Activated CD4-positive, alpha-beta memory T cell treated with anti-CD3 and anti-CD28 coated beads, Interleukin-2, amount 10 ng/mL, durations not matched to agents 7 days and 5 days (primary cell): ENCODE measurements at places on chromosomes 3 and 15.

GRCh38 chr3:5754602-5755001 lies 567.1 kb downstream of the EDEM1 start:
- DNase-seq: no peak

DNA sequence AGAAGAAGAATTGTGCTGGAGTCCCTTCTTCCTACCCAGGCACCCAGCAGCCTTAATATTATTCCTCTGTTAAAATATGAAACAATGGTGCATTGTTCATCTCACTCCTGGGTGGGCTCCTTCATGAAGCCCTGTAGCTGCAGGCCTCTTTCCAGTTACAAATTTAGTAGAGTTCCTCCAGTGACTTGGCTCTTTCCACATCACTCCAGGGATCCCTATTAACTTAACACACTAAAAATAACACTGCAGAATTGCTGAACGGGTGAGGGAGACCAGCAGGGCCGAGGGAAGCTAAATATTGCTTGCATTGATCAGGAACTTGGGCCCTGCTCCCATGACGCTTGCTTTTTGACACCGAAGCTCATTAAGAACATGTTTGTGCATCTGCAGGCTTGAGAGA lies 142.3 kb downstream of the PDCD6IP start:
- DNase-seq: no peak

- DNase-seq: no peak
Observed at GRCh38 chr3:157872902-157873301, 233.3 kb downstream of the SHOX2 start.

DNA sequence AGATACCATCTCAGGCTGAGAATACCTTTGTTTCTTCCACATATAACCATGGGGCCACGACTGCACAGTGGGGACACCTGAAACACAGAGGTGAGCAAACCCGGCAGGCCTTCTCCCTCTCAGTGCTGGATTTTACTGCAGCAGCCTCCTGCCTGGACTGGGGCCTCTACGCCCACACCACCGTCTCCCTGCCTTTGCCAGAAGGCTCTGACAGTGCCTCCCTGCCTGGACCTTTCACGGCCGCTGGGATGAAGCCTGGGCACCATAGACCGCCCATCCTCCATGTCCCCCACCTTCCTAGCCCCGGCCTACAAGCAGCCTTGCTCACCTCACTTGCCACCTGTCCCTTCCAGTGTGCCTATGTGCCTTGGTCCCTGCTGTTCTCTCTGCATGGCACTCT lies 214.3 kb downstream of the NFKBIZ start:
- no peak for DNase-seq

- no peak for DNase-seq
Observed at GRCh38 chr3:72081471-72082185, 296.7 kb upstream of the PROK2 start.

- DNase-seq: peak; percentile 44
Observed at GRCh38 chr15:85730001-85730820, 64.5 kb downstream of the KLHL25 start.

DNA sequence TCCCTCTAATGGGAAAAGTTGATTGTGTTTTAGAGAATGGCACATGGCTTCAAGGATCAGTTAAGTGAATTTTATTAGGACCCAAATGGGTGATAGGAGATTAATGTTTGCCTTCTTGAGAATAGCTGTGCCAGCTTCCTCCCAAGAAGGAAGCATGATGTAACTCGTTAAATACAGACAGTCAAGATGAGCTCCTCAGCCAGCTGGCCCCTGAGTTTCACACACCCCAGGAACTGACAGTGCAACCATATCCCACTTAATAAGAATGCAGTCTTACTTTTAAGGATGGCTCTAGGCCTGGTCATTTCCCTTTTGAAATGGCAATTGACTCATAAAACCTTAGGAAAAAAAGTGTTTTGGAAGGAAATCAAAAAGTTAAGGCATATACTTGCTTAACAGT lies 472.8 kb upstream of the KCNMB2 start:
- no peak for DNase-seq

GRCh38 chr3:9244495-9245183 lies 4.8 kb downstream of the SRGAP3 start:
- DNase-seq: no peak

DNA sequence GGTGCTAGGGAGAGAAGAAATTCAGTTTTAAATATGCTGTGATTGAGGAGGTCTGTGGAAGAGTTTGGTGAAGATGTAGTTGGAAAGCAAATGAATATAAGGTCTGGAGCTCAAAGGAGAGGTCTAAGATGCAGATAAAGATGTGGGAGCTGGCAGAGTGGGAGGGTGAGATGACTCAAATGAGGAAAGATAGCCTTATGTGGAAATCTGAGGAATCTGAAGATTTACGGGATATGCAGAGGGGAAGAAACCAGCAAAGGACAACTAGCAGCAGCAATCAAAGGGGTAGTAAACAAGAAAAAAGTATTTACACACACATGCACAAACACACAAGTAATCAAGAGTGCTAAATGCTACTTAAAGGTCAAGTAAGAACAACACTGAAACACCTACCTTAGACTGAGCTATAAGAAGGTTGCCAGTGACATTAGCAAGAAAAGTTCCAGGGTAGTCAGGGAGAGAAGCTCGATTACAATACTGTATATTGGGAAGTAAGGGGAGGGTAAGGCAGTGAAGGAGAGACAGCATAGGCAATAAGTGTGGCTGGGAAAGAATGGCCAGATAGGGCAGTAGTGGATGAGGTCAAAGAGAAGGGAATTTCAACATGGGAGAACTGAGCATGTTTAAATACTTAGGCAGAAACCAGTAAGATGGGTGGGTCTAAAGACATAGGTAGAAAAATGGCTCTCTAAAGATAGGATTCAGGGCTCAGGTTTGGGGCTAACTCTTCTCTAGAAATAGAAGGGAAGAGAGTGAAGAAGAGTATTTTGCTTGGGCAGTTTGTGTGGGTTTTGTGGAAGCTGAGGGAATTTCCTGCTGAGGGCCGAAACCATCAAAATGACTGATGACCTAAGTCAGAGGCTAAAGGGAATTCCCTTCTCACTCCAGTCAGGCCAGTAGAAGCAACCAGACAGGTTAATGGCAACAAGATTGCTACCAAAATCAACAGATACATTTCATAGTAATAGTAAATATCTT lies 8.9 kb downstream of the CMTM6 start:
- no peak for DNase-seq

- no peak for DNase-seq
Observed at GRCh38 chr15:70646169-70646568, 117.2 kb downstream of the UACA start.

- DNase-seq: no peak
Observed at GRCh38 chr3:192408007-192408646, 319.2 kb downstream of the FGF12 start.
